Iris pigment epithelial cell (primary cell): ENCODE measurements at places on chromosomes 5 and 9.

GRCh38 chr5:119273391-119273839 is 82.4 kb upstream of the TNFAIP8 start:
- no peak for DNase-seq

GRCh38 chr9:19380826-19381075 is 715 bp upstream of the RPS6 start:
- no peak for DNase-seq

DNA sequence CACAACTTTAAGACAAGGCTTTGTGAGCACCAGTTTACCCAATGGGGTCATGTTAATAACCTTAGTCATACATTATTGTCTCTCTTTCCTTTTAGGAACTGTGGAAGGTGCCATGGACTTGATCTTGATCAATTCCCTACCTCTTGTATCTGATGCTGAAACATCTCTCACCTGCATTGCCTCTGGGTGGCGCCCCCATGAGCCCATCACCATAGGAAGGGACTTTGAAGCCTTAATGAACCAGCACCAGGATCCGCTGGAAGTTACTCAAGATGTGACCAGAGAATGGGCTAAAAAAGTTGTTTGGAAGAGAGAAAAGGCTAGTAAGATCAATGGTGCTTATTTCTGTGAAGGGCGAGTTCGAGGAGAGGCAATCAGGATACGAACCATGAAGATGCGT is 48.7 kb downstream of the TEK start:
- no peak for DNase-seq

DNA sequence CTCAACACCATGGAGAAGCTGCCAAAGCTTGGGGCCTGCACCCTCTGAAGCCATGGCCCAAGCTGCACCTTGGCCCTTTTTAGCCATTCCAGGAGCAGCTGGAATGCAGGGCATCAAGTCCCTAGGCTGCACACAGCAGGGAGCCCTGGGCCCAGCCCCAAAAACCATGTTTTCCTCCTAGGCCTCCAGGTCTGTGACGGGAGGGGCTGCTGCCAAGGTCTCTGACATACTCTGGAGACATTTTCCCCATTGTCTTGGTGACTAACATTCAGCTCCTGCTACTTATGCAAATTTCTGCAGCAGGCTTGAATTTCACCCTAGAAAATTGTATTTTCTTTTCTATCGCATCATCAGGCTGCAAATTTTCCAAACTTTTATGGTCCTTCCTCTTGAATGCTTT is 64.6 kb downstream of the ELOVL7 start:
- no peak for DNase-seq

- DNase-seq = peak; percentile 43
These were observed 21.8 kb upstream of the PRUNE2 start for GRCh38 chr9:76927540-76928240.

GRCh38 chr9:98594546-98595160 is 114.1 kb downstream of the GABBR2 start:
- no peak for DNase-seq

GRCh38 chr9:95770653-95771131 is 104.8 kb upstream of the ERCC6L2 start:
- no peak for DNase-seq

- no peak for DNase-seq
These were observed 53.8 kb downstream of the NDST1 start for GRCh38 chr5:150561571-150562275.
